CD4-positive, alpha-beta T cell treated with Interferon alpha-2 for 1 hour (primary cell): ENCODE measurements at places on chromosomes 6 and 20.

DNA sequence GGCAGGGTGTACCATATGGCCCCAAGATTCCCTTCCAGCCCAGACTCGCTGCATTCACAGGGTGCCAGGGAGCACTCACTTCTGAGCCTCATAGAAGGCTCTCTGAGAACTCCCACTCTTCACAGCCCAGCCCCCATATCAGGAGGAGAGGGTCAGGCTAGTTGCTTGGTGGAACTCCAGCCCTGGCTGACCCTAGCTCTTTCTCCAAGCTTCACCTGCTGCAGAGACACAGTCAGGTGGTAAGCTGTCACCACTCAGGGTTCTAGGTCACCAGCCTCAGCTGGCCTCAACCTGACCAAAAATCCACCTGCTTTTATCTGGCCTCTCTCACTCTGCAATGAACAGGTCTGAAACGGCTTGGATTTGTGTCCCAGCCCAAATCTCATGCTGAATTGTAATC, 162.7 kb upstream of the MLN start:
- DNase-seq = no peak

GRCh38 chr20:43913291-43914025, 1.2 kb upstream of the TOX2 start:
- DNase-seq = no peak

- DNase-seq = no peak
Measured at GRCh38 chr6:110471726-110472365, 4.6 kb downstream of the SLC22A16 start.

DNA sequence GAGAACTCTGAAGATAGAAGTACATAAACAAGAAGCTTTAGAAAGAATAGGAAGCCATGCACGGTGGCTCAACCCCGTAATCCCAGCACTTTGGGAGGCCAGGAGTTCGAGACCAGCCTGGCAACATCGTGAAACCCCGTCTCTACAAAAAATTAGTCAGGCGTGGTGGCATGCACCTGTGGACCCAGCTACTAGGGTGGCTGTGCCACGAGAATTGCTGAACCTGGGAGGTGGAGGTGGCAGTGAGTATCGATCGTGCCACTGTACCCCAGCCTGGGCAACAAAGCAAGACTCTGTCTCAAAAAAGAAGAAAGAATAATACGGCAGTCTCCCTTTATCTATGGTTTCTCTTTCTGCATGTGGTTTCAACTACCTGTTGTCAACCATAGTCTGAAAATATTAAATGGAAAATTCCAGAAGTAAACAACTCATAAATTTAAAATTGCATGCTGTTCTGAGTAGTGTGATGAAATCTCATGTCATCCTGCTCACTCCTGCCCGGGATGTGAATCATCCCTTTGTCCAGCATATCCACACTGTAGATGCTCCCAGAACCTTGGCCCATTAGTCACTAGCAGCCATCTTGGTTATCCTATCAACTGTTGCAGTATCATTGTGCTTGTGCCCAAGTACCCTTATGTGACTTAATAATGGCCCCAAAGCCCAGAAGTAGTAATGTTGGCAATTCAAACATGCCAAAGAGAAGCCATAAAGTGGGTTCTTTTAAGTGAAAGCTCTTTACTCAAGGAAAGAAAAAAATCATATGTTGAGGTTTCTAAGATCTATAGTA, 22.1 kb downstream of the DEK start:
- no peak for DNase-seq

DNA sequence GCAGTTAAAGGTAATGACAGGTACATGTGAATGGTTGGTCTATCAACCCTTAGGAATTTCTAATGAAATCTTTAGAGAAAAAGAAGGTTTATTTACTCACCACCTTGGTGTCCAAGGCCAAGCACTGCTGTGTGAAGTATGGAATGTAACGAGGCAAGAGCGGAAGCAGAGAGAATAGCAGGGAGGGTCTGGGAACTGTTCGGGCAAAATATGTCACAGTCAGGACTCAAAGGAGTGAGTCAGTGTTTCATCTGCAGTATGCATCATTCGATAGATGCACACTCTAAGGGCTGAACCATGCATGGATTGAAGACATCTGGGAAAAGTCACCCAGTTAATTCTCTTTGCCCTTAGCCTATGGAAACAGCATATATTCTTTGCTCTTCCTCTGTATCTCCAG, 33.2 kb downstream of the ADGRF5 start:
- DNase-seq = no peak

- DNase-seq = no peak
Measured at GRCh38 chr6:52330470-52330869, 31.5 kb upstream of the PAQR8 start.

DNA sequence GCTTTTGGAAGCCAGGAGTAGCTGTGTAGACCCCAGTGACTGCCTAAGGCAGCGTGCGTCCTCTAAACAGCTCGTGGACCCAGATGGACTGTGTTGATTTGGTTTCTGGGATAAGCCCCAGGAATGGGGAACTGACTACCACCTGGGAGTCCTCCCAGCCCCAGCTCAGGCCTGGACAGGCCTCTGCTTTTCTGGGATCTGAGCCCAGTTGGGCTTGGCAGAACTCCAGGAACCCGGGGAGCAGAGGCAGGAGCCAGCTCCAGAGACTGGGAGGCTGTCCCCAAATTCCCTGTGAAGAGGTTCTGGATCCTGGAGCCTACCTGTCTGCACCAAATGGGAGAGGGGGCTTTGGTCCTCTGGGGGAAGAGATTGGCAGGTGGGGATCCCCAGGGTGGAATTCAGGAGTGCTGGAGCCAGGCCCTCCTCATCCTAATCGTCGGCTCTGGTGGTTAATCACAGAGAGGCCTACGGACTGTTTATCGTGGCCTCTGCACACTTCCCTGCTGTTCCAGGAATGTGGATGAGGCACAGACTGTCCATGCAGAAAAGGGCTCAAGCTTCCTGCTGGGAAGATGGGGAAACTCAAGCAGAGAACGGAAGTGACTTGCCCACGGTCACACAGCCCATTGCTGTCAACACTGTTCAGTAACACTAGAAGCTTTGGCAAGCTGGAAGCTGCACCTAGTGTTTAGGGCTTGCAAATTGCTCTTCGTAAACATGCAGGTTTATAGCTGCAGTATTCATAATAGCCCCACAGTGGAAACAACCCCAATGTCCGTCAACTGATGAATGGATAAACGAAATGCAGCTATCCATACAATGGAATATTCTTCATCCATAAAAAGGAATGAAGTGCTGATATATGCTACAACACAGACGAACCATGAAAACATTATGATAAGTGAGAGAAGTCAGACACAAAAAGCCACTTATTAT, 100.6 kb downstream of the KCNB1 start:
- DNase-seq = no peak
